ENCODE measurements at places on chromosomes 6 and 20.

- DNase-seq, result no peak
Measured at GRCh38 chr20:1676650-1677049, 19.1 kb upstream of the SIRPG start.

DNA sequence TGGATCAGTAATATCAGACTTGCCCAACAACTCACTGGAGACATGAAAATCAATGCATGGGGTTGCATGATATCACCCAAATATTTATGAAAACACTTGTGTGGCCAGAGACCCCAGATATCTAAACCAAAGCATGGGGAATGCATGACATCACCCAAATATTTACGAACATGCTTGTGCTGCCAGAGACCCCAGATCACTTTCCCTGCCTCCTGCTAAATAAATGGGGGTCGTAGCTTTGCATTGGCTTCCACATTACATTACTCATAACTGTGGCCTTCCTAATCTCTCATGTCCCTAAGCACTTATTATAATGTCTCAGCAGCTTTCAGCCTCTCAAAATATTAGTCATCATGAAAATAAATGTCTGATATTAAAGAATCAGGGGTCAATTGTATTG, 838.0 kb upstream of the DEFB115 start:
- no peak for DNase-seq

DNA sequence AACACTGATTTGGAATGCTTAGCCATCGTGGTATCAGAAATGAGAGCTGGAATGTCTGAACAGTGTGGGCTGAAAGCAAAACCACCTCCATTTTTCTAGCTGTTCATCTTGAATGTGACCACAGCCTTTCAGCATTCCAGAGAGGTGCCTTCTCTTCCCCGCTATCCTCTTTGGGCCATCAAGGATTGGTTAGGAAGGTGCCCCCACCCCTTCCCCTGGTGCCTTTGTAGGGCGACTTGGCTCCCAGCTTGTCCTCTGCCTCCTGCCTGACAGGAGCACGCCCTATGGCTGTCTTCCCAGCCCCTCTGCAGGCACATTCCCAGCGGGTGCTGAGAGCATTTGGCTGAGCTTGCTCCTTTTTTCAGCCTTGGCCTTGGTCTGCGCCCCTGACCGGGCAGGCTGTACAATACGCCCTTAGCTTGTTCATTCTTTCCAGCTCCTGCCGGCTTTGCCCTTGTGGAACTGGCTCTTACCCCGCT, 97.5 kb downstream of the ARMC2 start:
- no peak for DNase-seq

- DNase-seq, result no peak
Measured at GRCh38 chr20:12963416-12963815, 45.4 kb upstream of the SPTLC3 start.

DNA sequence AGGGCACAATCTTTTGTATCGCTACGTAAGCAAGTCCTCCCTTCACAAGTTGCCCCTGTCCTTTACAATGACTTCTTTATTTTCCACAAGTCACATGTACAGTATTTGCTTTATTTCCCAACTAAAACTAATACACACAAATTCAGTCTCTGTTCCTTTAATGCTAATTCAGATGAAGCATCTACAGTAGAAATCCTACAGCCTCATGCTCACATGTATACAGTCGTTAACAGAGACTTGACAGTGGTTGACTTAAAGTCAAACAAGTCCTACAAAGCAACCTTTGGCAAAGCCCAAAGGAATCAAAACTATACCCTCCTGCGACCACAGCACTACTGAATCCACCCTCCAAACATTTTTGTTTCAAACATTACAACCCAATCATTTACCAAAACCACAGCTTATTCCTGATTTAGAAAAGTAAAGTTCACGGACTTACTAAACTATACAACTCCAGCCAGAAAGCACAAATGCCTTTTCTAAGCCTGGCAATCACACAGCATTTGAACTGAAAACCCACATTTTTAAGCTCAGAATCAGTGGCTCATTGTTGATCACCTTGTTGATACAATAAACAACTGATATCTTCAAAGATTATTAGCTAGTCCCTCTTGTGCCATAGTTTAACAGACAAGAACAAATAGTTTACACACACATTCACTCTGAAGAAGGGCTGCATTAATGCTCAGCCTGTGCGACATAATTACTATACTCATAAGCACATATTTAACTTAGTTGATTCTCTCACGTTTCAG, 70.9 kb upstream of the NHSL1 start:
- DNase-seq, result no peak

DNA sequence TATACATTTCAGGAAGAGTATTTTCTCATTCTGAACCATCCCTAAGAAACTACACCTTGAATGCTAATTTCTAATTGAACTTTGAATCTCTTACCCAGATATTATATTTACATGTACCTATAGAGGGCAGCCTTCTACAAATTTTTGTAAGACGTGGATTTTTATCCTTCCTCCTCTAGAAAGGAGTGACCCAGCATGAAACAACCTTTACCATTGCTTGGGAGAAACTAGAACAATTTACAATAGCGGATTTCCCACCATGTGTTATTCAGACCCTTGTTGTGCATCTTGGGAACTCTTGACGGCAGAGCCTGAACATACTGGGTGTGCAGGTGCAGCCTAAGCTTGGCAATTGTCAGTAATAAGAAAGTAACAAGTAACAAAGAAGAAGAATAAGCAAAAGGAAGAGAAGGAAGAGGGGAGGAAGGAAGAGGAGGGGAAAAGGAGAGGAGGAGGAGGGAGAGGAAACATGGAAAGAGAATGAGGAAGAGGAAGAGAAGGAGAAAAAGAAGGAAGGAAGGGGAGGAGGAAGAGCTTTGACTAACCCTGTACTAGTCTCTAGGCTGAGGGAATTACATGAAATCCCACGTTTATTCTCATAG, 10.8 kb upstream of the TAAR1 start:
- peak; percentile 4 for DNase-seq

GRCh38 chr20:9615766-9616454, 101.5 kb downstream of the LAMP5 start:
- no peak for DNase-seq

- no peak for DNase-seq
Measured at GRCh38 chr20:2839732-2840137, 720 bp downstream of the PCED1A start.

GRCh38 chr20:56715309-56715708, 86.2 kb downstream of the TFAP2C start:
- DNase-seq, result no peak

GRCh38 chr6:52186480-52186879, 305 bp downstream of the IL17A start:
- no peak for DNase-seq

DNA sequence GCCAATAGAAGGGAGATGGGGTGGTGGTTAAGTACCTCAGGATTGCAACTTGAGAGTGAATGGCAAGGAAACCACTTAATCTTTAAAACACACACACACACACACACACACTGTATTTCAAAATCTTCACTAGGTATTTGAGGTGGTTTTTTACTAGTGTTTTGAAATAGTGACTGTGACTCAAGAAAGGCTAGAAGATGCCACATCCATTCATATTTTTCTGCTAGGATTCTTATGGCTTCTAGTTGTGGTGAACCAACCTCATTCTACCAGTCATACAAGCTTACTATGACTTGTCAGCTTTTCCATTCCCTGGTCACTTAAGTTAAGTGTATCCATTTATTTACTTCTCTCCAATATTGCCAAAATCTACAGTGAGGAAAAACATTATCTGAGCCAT, 519.4 kb upstream of the JAG1 start:
- no peak for DNase-seq

DNA sequence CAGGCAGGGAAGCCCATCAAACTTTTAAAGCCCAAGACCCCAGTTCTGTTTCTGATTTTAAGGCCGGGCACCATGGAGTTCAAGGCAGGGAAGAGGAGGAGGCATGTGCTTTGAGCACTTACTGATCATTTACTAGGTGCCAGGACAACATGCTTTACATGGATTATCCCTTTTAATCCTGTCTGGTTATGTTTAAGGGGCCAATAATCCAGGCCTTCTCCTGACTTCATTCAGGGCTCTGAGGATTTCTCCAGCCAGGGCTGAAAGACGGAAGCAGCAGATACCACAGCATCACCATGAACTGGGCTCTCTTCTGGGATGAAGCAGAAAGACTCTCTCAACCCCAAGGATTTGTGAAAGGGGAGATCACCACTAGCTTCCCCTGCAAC, 4.1 kb downstream of the CCND3 start:
- no peak for DNase-seq

GRCh38 chr6:139881728-139882211, 507.3 kb upstream of the CITED2 start:
- no peak for DNase-seq

DNA sequence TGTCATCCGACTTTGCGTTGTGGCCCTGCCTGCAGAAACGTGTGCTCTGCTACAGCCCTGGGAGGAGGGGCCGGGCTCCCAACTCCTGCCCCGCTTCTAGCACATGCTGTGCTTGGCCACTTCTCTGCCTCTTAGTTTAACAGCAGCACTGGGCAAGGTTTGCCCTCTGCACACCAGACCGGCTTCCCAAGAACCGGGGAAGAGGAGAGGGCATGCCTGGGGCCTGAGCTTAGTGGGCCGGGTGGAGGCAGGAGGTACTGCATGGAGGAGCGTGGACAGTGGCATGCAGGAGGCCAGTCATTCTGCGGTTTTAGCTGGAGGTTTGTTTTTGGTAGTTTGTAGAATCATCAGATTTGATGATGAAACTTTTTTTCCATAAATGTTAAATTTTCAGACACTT, 45.5 kb downstream of the CEP43 start:
- no peak for DNase-seq

DNA sequence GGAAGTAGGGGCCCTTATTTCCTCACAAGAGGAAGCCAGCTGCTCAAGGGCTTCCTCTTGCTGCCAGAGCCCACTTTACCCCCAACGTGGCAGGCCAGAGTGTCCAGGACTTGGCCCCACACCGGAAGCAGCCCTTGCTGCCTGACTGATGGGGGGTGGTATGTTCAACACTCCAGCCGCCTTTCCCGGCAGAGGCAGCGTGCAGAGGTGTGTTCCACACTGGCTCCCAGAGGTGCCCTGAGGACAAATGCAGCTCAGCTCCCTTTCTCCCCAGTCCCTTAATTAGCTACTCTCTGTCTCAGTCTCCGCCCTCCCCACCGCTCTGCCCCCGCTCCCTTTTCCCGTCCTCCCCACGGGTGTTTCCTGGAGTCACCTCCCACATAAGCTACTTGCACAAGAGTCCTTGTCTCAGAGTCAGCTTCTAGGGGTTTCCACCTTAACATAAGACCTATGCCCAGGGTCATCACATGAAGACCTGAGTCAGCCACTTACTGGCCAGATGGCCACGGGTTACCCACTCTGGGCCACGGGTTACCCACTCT, 61.7 kb upstream of the SHLD1 start:
- no peak for DNase-seq

DNA sequence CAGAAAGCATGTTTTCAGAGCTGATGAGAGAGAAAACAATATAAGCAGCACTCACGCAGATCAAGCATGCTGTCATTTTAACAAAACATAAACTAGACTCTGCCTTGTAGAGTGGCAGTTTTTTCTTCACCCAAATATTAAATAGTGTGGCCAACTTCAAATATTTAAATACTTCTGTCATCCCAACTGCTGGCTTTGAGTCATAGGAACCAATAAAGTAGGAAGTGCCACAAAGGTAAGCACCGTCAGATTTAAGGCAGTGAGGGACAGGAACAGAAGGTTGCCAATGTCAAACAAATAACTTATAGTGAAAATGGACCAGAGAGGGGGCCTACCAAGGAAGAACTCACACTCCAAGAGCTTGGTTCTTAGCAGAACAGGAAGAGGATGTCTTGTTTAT, 222.2 kb downstream of the PKHD1 start:
- no peak for DNase-seq

DNA sequence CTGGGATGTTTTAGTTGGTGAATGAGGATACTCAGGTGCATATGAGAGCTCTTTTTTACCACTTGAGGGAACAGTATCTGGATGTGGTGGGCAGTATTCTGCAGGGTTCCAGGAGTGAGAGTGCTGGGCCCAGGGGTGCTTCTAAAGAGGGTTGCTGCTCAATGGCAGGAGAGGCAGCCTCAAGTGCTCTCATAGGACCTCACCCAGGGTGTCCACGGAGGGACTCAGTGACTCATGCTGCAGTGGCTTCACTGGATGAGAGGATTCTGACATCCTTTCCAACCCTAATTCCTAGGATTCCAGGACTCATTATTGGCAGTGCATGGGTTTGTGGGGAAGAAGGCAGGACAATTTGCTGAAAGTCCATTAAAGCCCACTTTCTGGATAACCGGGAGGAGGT, 176.6 kb upstream of the FERMT1 start:
- DNase-seq, result no peak

GRCh38 chr6:121305957-121306607, 28.2 kb downstream of the TBC1D32 start:
- peak; percentile 26 for DNase-seq

- no peak for DNase-seq
Measured at GRCh38 chr6:143973097-143973966, 34.7 kb downstream of the PLAGL1 start.

- DNase-seq, result no peak
Measured at GRCh38 chr20:58558486-58559367, 43.5 kb upstream of the APCDD1L start.

DNA sequence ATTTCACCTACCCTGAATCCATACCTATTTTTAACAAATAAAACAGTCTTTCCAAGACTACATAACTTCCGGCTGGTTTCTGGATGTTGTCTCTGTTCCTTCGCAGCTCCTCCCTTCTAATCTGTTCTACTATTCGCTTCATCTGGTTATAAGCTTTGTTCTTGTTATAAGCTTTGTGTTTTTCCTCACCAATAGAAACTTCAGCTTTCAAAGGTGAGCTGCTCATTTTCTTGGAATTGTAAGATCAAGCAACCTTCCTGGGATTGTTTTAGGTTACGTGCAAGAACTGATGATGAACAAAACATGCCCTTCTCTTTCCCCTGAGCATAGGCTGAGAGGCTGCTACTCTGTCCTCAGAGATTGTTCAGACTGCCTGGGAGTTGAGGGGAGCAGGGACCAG, 2.1 kb downstream of the GFOD1 start:
- DNase-seq, result no peak

DNA sequence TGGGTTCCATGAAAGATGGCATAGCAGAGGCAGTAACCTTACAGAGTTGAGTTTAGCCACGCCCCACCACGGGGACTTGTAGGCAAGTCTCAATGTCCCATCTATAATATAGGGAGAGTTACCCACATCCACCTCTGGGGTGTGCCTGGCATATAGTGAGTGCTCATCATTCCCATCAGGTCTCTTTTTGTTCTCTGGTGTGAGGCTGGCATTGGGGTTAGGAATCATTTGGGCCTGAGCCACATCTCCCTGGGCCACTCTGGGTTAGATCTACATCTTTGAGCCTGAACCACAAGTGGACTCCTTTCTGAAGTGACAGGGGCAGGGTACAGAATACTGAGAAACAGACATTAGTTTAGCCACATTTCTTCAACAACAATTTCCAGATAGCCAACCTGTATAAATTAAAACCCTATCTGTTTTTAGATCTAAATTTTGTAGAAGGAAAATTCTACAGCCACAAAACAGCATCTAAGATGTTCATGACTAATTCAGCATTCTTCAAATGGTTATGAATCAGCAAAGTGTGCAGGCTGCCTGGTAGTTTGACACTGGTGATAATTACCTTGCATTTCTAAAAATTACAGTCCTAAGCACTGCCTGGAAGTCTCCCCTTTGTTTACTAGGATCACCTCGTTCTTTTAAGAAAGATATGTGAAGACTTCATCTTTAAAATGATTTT, 20.1 kb downstream of the RNF24 start:
- DNase-seq, result no peak

GRCh38 chr6:10884245-10884972, 2.4 kb upstream of the SYCP2L start:
- no peak for DNase-seq
